Femur (tissue), 1 donor: ENCODE measurements at places on chromosomes 2 and 18.
A peak's percentile ranks its signal among the peaks of the same experiment; 100 is the strongest.

DNA sequence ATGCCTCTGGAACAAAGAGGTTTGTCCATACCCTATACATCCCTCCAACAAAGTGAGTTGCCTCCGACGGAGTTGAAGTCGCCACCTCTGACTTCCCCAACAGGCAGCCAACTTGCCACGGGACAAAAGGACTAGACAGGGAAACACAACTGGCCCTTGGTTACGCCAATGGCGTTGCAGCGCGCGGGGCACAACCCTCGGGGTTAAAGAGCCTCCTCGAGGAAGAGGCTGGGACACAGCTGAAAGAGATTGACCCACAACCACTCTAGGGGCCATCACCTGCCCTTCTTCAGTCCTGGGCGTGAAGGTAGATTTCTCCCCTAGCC is 545 bp downstream of the GTF3C2 start:
- peak; percentile 51 for DNase-seq

DNA sequence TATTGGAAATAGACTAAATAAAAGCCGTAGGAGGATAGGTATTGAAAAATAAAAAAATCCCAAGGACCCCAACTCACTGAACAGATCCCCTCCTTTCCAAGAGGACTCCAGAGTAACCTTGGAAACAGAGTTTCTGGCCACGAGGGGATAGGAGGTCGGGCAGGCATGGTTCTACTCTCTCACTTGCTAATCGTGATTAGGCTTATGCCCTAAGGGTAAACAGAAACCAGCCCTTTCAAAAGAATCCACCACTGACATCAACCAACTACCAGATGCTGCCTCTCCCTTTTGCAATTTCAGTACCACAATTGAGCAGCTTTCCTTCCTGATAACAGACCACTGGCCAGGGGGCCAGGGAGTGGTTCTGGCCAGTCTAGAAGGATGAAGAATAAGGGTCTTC is 477.8 kb downstream of the EIPR1 start:
- no peak for DNase-seq

DNA sequence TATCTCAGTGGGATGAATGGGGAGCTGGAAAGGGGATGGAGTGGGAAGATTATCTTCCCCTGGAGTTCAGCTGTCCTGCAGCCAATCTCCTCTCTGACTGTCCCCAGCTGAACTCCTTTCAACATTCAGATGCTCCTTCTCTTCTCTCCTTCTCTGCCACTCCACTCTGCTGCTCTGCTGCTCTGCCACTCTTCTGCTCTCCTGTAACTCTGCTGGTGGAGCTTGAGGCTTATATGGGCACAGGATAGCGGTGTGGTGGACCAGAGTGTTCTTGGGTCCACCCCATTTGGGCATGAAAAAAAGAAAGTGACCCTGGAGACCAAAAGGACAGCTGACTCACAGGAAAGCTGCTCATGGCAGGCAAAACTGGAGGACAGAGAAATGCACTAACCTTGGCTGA is 26.6 kb downstream of the FAHD2B start:
- no peak for DNase-seq

GRCh38 chr18:3330622-3331021 is 68.7 kb downstream of the MYL12B start:
- DNase-seq, result no peak

GRCh38 chr2:238151628-238152235 is 7.0 kb upstream of the ERFE start:
- no peak for DNase-seq

DNA sequence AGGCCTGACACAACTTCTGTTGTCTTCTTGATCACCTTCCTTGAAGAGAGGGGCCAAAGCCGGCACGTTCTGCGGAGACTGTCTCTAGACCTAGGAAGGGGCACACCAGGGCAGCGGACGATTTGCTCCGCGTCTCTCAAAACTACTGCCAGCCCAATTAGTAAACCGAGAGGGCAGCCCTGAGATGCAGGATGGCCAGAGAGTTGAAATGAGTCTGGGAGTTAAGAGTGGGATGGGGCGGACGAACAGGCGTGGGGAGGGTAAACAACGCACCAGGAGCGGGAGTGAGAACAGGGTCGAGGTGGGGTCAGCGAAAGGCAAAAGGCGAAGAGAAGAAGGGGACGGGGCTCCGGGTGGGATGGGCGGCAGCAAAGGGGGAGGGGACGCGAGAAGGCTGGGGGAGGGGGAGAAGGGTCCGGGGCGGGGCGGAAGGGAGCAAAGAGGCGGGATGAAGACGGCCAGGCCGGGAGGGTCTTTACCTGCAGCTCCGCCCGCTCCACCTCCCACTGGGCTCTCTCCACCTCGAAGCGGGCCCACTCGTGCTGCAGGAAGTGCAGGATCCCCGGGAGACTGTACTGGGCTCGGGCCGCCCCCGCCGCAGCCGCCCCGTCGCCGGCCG is 476 bp downstream of the STRN start:
- DNase-seq, result peak; percentile 75

GRCh38 chr18:66562279-66562678 is 41.6 kb downstream of the CDH19 start:
- no peak for DNase-seq

DNA sequence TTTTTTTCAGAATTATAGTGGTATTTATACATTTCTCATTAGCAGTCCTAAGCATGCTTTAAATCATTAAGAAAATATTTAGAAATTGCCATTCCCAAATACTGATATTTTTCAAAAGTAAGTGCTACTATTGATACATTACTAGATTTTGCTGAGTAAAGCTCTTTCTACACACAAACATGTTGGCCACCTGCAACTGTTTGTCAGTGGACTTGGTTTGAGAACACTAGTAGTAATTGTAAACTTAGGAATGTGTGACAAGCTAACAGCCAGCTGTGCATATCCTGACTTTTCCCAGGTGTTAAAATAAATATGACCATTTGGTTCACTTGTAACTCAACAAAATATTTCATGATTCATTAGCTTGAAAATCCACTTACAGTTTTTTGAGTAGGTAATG is 103.1 kb downstream of the MSTN start:
- peak; percentile 21 for DNase-seq
